NCI-H146 (cell line): ENCODE measurements at places on chromosomes 7 and 10.

GRCh38 chr10:101032637-101033224 is 1.7 kb downstream of the SFXN3 start:
- DNase-seq: no peak

- DNase-seq: no peak
Observed at GRCh38 chr7:150326657-150327268, 3.4 kb upstream of the ACTR3C start.

DNA sequence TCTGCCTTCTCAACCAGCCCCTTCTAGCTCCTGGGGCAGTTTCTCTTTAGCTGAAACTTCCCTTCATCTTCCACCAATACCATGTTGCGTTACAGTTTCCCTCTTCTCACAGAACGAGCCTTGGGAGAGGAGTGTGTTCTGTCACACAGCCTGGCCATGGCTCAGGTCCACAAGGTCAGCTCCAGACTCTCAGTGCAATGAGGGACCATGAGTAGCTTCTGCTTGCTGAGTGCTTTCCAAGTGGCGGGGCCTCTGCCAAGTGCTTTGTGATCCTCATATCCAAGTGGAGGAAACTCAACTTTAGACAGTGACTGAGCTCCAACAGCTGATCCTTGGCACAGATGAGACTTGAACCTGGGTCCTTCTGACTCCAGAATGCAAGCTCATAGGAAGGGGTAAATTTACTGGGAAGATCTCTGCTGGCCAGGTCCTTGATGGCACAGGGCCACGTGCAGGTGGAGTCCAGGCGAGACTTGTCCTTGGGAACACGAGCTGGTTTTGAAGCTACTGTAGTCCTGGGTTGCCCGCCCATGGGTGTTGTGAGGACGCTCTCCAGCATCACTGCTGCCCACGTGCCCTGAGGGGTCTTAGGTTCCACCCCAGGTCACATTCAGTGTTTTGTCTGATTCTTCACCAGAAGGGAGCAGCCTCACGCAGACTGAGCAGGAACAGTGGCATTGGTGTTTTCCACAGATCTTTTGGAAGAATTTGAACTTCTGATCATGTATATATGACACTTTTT is 238.0 kb downstream of the EBF3 start:
- no peak for DNase-seq

DNA sequence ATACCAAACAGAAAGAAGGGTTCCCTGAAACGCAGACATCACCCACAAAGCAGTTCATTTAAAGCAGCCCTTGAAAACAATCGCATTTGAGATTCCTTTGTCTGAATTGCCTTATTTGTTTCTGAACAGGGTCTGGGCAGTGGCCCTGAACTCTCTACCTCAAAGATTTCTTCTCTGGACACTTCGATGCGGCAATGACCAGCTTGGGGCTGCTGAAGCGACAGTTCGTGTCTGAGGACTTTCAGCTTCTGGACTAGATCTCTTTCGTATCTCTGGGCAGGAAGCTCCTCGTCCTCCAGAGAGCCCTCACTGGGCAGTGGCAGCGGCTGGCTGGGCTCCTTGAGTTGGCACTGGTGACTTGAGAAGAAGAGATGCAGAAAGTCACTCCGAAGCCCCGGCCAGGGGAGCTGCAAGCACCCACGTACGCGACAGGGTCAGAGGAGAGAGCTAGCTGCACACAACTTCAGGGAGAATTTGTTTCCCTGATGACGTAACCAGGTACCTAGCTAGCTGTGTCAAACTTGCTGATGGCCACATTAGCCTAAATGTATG is 96.3 kb downstream of the SMURF1 start:
- no peak for DNase-seq

GRCh38 chr10:98269435-98269912 is 1.5 kb upstream of the LOXL4 start:
- peak; percentile 31 for DNase-seq

DNA sequence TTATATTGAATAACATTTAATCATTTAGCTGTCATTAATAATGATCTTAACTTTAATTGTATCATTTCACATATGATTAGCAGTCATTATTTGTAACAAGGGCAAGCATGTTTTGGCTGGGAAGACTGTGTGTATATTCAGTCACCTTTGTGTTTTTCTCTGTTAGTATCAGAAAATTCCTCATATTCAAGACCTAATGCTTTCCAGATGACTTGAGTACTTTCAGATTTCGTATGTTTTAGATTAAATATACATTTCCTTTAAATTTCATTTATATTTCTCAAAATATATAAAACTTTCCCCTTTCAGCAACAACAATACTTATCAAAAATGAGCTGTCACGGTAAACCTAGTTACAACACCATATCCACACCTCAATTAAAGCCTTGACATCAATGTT is 6.3 kb upstream of the CACNA2D1 start:
- DNase-seq: no peak

GRCh38 chr7:112025556-112025955 is 180.6 kb downstream of the DOCK4 start:
- DNase-seq: no peak

DNA sequence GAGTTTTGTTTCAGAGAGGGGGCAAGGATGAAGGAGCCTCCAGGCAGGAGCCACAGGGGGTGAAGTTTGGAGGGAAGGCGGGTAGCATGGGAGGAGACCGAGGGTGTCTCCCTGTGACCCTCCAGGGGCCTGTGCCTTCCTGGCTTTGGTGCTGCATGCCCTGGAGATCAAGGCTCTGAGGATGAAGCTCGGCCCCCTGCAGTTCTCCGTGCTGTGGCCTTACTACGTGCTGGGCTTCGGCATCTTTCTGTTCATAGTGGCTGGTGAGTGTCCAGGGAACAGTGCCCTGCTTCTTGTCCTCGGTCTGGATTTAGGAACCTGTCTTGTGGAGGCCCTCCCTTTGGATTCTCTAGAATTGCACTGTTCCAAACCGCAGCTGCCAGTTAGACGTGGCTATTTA is 9.2 kb upstream of the ZSCAN25 start:
- DNase-seq: no peak

- no peak for DNase-seq
Observed at GRCh38 chr10:79156334-79157274, 87.8 kb downstream of the ZMIZ1 start.

GRCh38 chr7:28208506-28208905 is 27.9 kb upstream of the JAZF1 start:
- no peak for DNase-seq

DNA sequence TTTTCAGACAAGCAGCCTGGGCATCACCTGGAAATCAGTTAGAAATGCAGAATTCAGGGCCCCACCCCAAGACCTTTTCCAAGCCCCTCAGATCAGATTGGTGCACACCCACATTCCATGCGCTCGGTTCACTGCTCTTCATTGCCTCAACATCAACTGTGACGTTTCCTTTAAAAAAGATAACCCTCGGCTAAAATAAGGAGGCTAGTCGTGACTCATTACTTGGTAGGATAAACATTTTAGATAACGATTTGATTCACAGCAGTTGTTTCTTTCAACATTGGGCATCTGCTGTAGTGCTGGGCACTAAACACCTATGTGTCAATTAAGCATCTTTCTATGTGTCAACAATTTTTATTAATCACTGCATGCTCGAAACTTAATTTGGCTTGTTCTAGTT is 191.1 kb upstream of the LRGUK start:
- no peak for DNase-seq

GRCh38 chr7:129205987-129206785 is 17.8 kb downstream of the SMO start:
- no peak for DNase-seq

- DNase-seq: peak; percentile 17
Observed at GRCh38 chr7:69358163-69358821, 240.0 kb upstream of the AUTS2 start.

GRCh38 chr10:91930939-91931338 is 7.4 kb downstream of the BTAF1 start:
- no peak for DNase-seq

DNA sequence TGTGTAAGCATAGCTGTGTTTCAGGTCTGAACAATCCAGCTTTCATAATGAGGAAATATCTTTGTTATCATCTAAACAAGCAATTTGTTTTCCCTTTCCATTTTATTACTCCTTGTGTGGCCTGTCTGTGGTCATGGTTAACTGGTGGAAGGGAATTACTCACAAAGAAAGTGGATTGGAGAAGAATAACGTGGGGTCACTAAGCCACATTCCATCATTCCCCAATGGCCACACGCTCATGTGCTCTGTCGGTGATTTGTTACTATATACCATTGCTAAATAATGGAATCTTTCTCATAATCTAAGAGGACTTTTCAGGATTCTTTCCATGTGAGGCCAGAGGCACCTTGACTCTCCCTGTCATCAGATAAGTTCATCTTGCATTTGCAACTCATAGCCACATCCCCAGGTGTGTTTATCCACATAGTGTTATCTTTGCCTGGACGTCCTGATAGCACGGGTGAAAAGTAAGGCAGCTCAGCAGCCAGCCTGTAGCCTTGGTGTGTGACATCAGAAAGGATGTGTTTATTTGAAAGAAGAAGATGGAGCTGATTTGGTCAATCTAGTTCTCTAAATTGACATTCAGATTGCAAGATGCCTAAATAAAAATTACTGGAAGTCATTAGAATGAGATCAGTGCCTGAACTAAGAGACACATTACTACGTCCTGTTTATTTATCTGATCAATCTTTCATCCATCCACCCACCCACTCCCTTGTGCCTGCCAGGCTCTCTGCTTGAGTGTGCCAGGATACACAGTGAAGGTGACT is 128.9 kb downstream of the CELF2 start:
- no peak for DNase-seq

GRCh38 chr10:10917031-10917430 is 100.6 kb upstream of the CELF2 start:
- no peak for DNase-seq

- no peak for DNase-seq
Observed at GRCh38 chr10:75527542-75527941, 96.1 kb downstream of the LRMDA start.

GRCh38 chr7:131235489-131236317 is 92.0 kb upstream of the MKLN1 start:
- peak; percentile 88 for DNase-seq

GRCh38 chr7:39720586-39720985 is 97.2 kb downstream of the RALA start:
- no peak for DNase-seq

GRCh38 chr10:132107186-132107948 is 41.6 kb downstream of the JAKMIP3 start:
- peak; percentile 64 for DNase-seq

DNA sequence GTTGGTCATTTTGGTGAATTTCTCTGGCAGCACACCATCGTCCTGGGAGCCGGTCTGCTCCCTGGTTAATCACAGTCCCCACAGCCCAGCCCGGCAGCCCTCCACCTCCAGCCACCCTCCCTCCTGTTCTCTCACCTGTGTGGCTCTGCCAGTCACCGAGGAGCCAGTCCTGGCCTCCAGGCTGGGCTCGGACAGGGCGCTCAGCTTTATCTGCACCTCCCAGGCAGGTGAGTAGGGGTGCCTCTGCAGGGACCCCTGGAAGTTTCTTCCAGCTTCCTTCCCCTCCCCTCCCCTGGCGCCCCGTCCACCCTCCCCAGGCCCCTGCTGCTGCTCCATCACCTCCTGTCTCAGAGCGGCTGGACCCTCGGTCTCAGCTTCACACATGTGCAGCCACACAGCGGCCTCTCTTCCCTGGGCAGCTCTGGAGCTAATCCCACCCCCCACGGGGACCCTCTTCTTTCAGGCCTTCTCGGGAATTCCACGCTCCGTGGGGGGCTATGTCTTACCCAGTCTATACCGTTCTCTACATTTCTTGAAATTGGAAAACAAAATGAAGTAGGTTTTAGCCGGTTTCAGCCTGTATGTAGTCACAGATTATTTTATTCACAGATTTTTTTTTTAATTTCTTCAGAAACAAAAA is 213.9 kb upstream of the PPP2R2D start:
- no peak for DNase-seq

DNA sequence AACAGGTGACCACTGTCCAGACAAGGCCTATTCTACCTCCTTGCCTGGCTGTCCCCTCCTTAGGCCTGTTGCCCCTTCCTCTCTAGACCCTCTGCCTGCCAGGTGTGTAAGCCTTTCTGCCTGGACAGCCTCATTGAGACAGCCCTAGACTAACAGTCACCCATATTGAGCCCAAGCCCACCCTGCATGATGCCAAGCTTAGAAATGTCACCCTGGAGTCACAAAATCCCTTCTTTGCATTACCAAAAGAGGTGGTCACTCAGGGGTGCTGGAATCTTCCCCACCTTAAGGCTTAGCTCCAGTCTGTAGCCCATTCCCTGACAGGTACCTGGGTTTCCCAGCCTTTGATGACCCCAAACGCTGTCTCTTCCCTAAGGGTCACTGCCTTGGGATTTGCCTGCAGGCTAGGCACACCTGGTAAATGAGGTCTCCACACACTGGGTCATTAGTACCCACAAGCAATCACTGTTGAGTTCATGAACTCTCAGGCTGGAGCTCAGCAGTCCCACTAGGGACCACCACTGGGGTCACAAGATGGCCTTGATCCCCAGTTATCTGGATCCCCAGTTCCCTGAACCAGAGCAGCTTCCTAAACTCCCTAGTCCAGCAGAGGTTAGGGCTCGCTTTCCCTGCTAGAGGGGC is 54.9 kb upstream of the CAMK2B start:
- DNase-seq: no peak

DNA sequence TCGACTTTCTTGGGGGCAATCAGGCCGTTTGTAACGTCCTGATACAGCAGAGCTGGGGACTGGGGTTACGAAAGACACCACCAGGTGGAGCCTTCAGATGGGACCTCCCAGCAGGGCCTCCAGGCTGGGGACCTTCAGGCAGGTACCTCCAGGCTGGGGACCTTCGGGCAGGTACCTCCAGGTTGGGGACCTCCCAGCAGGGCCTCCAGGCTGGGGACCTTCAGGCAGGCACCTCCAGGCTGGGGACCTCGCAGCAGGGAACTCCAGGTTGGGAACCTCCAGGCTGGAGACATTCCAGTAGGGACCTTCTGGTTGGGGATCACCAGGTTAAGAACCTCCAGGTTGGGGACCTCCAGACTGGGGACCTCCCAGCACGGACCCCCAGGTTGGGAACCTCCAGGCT is 23.5 kb upstream of the GPR146 start:
- no peak for DNase-seq

DNA sequence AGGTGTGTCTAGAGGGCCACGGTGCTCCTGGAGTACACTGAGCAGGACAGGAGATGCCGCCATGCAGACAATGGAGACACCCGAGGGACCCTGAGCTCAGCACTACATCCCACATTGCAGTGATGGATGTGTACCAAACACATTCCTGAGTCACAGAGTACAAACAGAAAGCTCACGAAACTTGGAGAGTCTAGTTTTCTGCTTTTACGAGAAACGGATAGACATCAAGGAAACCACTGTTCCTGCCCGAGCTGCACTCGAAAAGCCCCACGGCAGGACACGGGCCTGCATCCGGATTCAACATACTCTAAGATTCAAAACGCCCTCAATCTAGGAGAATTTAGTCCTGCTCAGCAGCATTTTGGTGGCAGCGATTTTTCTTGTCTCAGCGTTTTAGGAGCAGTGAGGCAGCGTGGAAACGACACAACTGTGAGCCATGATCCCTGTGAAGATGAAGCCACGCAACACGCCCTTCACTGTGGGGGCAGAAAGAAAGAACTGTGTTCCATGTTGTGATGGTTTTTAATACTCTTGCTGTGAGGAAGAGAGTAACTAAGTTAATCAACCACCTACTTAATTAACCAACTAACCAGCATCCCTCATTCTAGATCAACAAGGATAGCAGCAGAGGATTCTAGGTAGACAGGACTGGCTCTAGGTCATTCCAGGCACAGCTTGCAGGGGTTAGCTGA is 3.2 kb downstream of the TNS3 start:
- DNase-seq: no peak

GRCh38 chr10:71945819-71946474 is 18.2 kb upstream of the CHST3 start:
- no peak for DNase-seq

GRCh38 chr10:59047957-59048618 is 128.4 kb upstream of the PHYHIPL start:
- no peak for DNase-seq
